ENCODE measurements at places on chromosomes 13 and 19.

- DNase-seq: no peak
Measured at GRCh38 chr19:11506101-11506555, 489 bp upstream of the ZNF653 start.

GRCh38 chr19:14059093-14059480 lies 2.8 kb downstream of the PALM3 start:
- no peak for DNase-seq

GRCh38 chr13:107743983-107744382 lies 471.4 kb downstream of the LIG4 start:
- no peak for DNase-seq

GRCh38 chr13:47890146-47890814 lies 110.8 kb downstream of the SUCLA2 start:
- DNase-seq: no peak

DNA sequence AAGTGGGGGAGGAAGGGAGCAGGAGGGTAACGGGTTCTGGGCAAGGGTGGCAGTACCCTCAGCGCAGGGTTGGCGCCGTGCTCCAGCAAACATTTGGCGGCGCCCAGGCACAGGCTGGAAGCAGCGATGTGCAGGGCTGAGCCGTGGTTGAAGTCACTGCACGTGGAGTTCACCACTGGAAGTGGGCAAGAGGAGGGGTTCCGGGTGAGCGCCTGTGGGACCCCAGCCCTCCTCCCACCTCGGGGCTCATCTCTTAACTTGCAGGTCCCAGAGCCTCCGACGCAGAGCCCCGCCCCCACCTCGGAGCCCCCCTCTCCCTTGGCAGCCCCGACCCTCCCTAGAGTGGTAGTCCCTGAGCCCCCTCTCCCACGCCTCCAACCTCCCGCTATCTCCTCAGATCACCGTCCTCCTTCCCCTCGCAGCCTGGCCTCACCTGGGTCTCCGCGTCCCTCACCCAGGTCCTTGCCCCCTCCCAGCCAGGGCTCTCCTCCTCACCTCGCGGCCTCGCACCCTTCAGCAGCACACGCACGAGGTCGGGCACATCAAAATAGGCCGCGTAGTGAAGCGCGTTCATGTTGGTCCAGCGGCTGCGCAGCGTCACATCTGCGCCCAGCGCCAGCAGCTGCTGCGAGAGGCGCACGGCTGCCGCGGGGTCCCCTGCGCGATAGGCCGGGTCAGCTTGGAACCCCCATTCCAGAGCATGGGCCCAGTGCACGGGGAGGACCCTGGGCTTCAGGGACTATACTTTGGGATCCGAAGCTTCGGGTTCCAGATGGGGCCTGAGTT lies 6.4 kb downstream of the CLIP3 start:
- no peak for DNase-seq

GRCh38 chr19:3673506-3674439 lies 26.5 kb downstream of the PIP5K1C start:
- DNase-seq: no peak

DNA sequence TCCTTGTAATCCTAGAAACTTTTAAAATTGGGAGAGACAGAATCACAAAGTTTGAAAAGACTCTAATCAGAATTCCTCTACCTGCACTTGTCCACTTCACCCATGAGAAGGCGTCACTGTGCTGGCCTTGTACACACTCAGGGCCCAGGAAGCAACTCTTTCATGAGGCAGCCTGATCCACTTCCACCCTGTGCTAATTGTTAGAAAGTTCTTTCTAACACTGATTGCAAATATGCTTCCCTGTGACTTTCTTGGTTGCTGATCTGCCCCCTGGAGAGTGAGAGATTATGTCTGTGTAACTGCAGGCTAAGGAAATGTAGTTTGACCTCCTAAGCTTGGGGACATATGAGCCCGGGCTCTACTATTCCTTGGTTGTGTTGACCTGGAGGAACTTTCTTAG lies 494.6 kb downstream of the MYO16 start:
- no peak for DNase-seq

GRCh38 chr19:18940769-18941627 lies at the start of gene HOMER3:
TSS of gene HOMER3 (minus strand) at chr19:18941217. CDS start at chr19:18938982, 2,235 bp downstream.
- DNase-seq: peak; percentile 75

DNA sequence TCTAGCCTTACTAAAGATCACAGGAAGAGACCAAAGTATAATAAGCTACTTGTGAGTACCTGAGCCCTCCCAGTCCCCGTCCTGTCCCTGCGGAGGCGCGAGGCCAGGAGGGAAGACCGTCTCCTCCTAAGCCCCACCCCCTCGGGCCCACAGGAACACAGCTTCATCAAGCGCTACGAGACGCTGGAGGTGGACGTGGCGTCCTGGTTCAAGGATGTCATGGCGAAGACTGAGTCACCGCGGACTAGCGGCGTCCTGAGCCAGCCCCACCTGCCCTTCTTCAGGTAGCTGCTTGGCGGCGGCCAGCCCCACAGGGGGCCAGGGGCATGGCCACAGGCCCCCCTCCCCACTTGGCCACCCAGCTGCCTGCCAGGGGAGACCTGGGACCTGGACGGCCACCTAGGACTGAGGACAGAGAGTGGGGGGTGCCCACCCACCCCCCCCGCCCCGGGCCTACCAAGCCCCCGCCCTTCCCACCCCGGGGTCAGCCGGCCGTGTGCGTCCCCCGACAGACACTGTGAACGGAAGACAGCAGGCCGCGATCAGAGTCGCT lies 2.4 kb upstream of the TGFBR3L start:
- DNase-seq: no peak

DNA sequence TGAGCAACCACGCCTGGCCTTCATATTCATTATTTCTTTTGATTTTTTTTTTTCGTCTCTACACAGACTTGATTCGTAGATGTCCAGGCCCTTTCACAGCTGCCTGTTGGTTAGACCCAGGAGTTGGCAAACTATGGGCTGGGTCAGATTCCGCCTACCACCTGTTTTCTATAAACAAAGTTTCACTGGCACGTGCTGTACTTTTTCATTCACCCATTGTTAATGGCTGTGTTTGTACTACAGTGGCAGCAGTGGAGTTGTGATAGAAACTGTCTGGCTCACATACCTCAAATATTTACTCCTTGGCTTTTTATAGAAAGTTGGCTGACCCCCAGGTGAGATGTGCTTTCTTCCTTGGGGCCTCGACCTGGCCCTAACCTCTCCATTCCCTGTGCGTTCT lies 72.9 kb upstream of the TEX29 start:
- no peak for DNase-seq

DNA sequence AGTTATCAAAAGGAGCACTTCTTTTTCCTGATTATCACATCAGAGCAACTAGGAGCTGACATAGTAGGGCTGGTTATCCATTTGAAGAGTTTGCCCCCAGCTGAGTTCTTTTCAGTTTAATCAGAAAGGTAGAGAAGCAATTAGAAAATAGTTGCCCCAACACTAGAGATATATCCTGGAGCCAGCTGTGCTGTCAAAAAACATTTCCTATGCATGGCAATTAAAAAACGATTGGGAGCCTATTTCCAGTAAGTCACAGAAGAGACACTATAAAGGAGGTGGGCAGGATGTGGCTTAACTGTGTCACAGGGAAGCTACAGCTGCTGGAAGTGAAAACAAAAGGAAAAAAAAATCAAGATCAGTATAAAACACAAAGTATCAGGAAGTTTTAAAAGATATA lies 155.7 kb upstream of the SLITRK1 start:
- DNase-seq: no peak

- no peak for DNase-seq
Measured at GRCh38 chr13:33153421-33154404, 131.8 kb downstream of the STARD13 start.

DNA sequence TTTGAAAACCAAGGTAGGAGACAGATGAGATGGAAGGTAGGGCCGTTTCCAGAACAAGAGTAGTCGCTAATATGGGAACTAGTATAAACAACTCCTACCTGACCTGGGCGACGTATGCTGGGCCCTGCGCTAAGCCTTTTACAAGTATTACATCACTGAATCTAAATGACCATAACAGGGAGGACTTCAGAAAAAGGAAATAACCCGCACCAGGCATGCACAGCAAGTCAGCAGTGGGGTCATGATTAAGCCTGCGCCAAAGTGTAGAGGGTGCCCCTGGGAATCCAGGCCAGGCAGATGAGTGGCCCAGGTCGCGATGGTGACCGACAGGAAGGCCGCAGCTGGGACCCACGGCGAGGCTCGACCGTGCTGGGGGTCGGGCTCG lies 613 bp downstream of the ATP13A1 start:
- DNase-seq: no peak

DNA sequence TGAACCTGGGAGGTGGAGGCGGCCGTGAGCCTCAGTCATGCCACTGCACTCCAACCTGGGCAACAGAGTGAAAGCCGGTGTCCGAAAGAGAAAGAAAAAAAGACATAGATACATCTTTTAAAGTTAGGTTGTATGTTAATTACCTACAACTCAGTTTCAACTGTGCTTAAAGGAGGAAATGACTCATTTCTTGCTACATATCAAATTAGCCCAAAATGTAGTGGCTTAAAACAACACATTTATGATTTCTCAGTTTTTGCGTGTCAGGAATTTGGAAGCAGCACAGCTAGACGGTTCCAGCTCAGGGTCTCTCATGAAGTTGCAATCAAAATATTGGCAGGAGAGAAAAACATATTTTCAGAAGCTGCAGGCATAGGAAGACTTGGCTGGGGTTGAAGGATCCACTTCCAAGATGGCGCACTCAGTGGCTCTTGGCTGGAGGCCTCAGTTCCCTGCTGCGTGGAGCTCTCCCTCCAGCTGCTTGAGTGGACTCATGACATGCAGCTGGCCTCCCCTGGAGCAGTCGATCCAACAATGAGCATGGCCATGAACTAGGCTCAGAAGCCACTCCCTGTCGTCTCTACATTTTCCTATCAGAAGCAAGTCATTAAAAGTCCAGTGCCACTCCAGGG lies 7.1 kb downstream of the LDLR start:
- no peak for DNase-seq

DNA sequence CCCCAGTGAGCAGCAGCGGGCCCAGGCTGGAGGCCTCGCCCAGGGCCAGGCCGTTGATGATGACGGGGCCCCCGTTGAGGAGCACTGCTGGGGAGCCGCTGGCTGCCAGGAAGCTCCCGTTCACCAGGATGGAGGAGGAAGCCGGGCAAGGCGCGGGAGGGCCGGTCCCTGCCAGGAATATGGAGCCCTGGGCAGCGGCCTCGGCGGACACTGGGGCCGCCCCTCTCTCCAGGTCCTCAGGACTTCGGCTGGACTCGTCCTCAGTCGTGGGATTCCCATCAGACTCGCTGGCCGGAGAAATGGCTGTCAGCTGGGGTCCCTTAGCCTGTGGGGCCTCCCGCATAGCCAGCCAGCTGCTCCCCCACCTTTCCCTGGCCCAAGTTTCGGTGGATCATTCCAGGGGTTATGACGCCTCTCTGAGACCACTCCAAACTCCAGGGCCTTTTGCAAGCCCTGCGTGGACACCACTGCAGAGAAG lies 2.1 kb downstream of the SIX5 start:
- DNase-seq: no peak

All from stimulated activated CD4-positive, alpha-beta T cell treated with anti-CD3 and anti-CD28 coated beads, Interleukin-15, amount 100 ng/mL, for 1 hour (primary cell).